Tongue (tissue), 3 donors: ENCODE measurements at places on chromosomes 11 and 22.
A peak's percentile ranks its signal among the peaks of the same experiment; 100 is the strongest.

GRCh38 chr11:75493626-75494025, 32.1 kb downstream of the GDPD5 start:
- no peak for DNase-seq

DNA sequence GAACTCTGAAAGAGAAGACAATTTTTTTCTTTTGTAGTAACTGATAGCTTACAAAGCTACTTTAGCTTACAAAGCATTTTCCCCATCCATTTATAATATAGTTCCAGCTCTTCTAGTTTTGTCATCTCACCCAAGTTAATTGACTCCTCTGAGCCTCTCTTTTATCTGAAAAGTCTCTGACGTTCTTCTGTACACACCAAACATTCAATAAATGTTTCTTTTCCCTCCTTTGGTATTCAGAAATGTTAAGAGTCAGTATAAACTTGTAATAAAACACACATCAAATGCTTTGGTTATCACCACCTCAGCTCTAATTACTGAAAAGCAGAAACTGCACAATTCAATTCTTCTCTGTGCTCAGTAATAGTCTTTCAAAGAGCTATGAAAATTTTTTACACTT, 5.9 kb downstream of the CCDC90B start:
- no peak for DNase-seq

DNA sequence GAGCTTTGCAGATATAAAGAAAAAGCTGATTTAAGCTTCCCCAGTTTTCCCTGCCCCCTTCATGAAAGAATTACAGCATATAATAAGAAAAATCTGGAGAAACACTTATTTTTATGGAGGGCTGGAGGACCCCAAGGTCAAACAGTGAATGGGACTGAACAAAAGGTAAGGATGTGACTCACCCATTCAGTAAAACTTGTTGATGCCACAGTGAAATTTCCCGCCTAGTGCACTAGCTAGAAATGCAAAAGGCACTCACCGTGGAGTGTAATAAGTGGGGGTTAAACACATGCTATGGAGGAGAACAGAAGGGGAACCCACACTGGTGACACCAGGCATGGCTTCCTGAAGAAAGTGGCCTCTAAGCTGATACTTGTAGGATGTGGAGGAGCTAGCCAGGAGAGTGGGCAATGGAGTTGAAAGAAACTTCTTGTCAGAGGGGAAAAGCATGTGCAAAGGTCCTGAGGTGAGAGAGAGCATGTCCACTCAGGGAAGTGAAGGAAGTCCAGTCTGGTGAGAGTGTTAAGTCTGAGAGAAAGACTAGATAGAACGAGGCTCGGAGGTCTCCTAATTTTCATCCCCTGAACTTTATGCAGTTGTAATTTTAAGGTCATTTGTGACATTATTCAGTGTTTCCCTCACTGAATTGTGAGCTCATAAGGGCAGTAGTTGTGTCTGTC, 77.1 kb downstream of the MIAT start:
- no peak for DNase-seq

GRCh38 chr11:114820621-114821020, 142.3 kb downstream of the NXPE2 start:
- DNase-seq, result no peak

DNA sequence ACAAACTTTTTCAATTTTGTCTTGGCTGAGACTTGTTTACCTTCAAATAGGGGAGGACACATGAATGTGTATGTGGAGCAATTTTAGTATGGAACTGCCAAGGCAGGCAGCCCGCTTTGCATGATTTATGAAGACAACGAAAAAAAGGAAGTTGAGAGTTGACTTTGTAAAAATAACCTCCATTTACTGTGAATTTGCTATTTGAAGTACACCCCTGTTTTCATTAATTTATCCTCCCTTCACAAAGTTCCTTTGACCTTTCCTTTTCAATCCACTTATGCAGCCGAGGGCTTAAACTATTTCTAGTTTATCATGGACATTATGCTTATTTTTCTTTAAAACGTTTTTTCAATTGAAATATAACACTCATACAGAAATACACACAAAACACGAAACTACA, 369.6 kb upstream of the CADM1 start:
- no peak for DNase-seq

DNA sequence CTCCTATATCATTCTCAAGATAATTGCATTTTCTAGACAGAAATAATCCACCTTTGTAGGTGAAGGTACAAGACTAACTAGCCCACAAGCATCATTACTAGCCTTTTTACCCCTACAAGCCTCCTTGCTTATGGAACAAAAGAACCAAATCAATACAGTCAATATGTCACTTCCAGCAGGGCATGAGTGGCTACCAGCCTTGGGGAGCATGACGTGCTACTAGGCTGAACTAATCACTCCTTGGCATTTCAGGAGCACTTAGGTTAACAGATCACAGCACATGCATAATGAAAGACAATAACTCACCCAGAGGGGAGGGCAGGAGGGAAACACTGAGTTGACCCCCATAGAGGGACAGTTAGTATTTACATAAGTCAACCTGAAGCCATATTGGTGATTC, 2.7 kb downstream of the DRD2 start:
- DNase-seq, result no peak

- DNase-seq, result peak; percentile 76
Measured at GRCh38 chr22:29313126-29313575, 2.3 kb downstream of the RASL10A start.

- DNase-seq, result peak; percentile 78
Measured at GRCh38 chr22:27726686-27727449, 74.7 kb downstream of the MN1 start.

- DNase-seq, result no peak
Measured at GRCh38 chr22:27422442-27422841, 379.1 kb downstream of the MN1 start.

- DNase-seq, result no peak
Measured at GRCh38 chr11:68361702-68362101, 49.3 kb downstream of the LRP5 start.

- no peak for DNase-seq
Measured at GRCh38 chr11:66184728-66185127, 83.7 kb upstream of the RAB1B start.

DNA sequence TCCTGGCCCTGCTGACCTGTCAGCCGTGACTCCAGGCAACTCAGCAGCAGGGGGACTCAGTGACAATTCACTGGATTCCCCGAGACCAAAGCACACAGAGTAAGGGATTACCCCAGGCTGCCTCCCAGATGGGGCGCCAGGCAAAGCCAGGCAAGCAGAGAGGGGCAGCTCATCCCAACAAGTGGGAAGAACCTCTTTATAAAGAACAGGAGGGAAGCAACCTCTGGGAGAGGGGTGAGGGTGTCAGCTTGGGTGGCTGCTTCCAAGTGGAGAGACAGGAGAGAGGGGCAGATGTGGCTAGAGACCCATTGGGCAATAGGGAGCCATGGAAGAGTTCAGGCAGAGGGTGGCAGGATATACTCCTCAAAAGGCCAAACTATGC, 1.2 kb downstream of the SLC22A12 start:
- no peak for DNase-seq

DNA sequence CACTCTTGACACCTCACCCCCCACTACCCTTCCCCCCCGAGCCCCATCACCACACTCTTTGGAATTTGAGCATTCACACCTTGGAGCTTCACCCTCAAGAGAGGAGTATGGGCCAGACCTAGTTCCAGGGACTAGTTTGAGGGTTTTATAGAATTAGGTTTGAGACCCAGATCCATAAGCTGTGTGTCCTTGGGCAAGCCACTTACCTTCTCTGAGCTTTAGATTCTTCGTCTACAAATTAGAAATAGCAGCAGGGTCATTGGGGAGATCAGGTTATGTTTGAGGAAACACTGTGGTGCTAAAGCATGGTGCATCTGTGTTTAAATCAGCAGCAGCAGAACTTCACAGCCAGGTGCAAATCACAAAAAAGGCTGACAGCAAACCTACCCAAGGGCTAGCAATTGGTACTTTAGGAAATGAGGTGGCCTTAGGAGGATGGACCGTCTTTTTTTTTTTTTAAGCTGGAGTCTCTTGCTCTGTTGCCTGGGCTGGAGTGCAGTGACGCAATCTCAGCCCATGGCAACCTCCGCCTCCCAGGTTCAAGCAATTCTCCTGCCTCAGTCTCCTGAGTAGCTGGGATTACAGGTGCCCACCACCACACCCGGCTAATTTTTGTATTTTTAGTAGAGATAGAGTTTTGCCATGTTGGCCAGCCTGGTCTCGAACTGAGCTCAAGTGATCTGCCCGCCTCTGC, 114.8 kb downstream of the MICAL2 start:
- no peak for DNase-seq

GRCh38 chr11:70755410-70756158, 357.3 kb downstream of the CTTN start:
- peak; percentile 86 for DNase-seq

DNA sequence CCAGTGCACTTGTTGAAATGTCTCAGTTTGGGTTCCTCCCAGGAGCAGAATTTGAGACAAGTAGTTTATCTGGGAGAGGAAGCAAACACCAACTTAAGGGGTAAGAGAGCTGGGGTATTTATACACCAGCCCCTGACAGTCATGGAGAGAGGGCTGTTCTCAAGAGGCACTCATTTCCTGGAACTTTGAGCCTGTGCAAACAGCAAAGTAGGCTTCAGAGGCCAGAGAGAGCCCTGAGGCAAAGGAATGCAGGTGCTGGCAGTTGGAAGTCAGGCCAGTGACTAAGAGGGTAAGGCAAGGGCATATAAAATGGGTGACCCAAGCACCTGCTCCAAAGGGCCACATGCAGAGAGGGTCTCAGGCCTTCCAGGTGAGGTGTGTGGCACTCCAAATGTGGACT, 16.1 kb downstream of the MS4A18 start:
- DNase-seq, result no peak
